ENCODE measurements at places on chromosomes 7 and 10. TPM values are rescaled to one million over a fixed set of nuclear protein-coding genes. Genes with fewer than 3 reads are reported as not detected.

- H3K4me1 ChIP-seq = peaks cover 4% of the 10 kb centered on the region
- H3K27me3 ChIP-seq = no peaks in the 10 kb centered on the region
- no peak for DNase-seq
- H3K36me3 ChIP-seq = no peaks in the 10 kb centered on the region
- H3K4me3 ChIP-seq = no peak overlapping the region
Measured at GRCh38 chr7:77458786-77459185, 42.6 kb upstream of the GSAP start.

DNA sequence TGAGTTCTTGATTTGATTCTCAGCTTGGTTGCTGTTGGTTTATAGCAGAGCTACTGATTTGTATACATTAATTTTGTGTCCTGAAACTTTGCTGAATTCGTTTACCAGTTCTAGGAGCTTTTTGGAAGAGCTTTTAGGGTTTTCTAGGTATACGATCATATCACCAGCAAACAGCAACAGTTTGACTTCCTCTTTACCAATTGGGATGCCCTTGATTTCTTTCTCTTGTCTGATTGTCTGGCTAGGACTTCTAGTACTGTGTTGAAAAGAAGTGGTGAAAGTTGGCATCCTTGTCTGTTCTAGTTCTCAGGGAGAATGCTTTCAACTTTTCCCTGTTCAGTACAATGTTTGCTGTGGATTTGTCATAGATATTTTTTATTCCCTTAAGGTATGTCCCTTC is 86.2 kb downstream of the PLXDC2 start:
- H3K4me1 ChIP-seq = no peaks in the 10 kb centered on the region
- DNase-seq = no peak
- no peaks in the 10 kb centered on the region for H3K36me3 ChIP-seq
- H3K4me3 ChIP-seq = no peak overlapping the region

CALML3 gene
- total RNA-seq = not detected

DNA sequence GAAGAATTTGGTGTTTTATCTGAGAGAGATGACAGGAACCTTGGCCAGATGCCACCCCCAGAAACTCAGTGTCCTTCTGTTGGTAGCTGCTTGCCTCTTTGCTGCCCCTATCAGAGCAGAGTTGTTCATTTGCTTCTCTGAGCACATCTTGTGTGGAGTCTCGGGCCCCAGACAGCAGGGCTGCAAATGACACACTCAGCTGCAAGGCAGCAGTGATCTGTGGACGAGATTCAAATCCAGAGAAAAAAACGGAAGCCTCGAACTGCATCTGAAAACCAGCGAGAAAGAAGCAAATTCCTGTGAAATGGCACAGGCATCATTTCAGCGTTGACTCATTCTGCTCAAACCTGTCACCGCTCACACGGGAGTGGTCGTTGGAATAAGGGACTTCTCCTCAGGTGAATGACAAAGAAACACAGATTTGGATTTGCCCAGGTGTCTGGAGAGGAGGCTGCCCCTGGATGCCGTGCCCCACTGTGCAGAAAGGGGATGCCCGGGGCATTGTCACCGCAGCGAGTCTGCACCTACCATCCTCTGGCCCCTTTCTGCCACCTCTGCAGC is 144.7 kb downstream of the PFKFB3 start:
- peak overlapping the region; percentile 98 for H3K27ac ChIP-seq
- no peaks in the 10 kb centered on the region for H3K27me3 ChIP-seq
- peaks cover 26% of the 10 kb centered on the region for H3K36me3 ChIP-seq
- DNase-seq = peak; percentile 83
- peaks cover 66% of the 10 kb centered on the region for H3K4me1 ChIP-seq
- peak overlapping the region; percentile 65 for H3K4me3 ChIP-seq

GRCh38 chr7:157490465-157490912 is 153.7 kb downstream of the DNAJB6 start:
- peak; percentile 58 for DNase-seq
- H3K4me1 ChIP-seq = peaks cover 35% of the 10 kb centered on the region
- no peak overlapping the region for H3K4me3 ChIP-seq
- H3K27me3 ChIP-seq = peaks cover 9% of the 10 kb centered on the region

DNA sequence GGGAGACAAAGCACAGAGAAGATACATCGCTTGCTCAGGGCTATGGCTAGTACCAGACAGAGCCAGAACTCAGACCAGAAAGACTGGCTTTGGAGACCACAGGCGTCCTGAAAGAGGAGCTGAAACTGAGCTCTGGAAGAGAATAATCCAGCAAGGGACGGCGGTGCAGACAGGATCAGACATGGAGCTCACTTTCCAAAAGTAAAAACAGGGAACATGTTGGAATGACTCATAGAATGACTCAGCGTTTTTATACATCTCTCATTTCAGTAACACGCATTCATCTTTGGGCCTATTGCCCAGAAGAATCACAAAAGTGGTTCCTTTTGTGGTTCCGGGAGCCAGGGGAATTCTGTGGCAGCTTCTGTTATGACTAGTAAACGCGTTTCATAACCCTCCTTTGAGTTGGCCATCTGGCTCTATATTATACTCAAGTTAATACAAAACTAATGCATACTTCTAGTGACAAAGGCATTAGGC is 37.2 kb downstream of the PLEKHS1 start:
- DNase-seq = no peak
- peaks cover 13% of the 10 kb centered on the region for H3K27me3 ChIP-seq

ENKUR gene
- not detected for total RNA-seq

- H3K36me3 ChIP-seq = no peaks in the 10 kb centered on the region
- peaks cover 7% of the 10 kb centered on the region for H3K27me3 ChIP-seq
- no peak overlapping the region for H3K4me3 ChIP-seq
- peak; percentile 13 for DNase-seq
Measured at GRCh38 chr7:121500360-121501058, 104.4 kb upstream of the FAM3C start.

DNA sequence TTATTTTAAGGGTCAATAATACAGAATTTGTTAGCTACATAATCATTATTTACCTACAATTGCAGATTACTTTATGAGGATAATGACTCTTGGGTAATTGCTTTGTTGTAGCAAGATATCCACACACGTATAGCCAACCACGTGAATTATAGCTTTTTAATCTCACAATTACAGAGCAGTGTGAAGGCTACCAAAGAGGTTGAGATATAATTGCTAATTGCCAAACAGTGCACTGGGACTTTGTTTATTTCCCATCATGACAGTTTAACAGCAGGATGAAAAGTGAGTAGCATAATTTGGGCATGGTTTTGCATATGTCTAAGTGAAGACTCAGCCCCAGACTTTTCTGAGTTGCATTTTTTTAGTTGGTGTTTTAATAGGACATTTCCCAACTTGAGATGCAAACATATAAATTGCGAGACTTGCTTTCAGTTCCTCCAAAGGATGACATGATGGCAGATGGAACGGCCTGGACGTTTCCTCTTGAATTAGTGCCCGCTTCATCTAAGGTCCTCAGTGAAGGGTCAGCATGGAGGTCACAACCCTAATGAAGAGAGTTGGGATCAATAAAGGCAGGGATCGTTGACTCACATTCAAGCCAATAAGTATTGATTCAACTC is 180.7 kb upstream of the GPR26 start:
- no peak overlapping the region for H3K4me3 ChIP-seq
- no peaks in the 10 kb centered on the region for H3K36me3 ChIP-seq
- no peak for DNase-seq
- H3K27me3 ChIP-seq = peaks cover 14% of the 10 kb centered on the region
- no peaks in the 10 kb centered on the region for H3K4me1 ChIP-seq

GRCh38 chr7:6500691-6501090 is 50.6 kb downstream of the GRID2IP start:
- H3K27ac ChIP-seq = no peak overlapping the region
- H3K36me3 ChIP-seq = no peaks in the 10 kb centered on the region
- no peak for DNase-seq
- no peaks in the 10 kb centered on the region for H3K4me1 ChIP-seq
- no peak overlapping the region for H3K4me3 ChIP-seq
- no peaks in the 10 kb centered on the region for H3K27me3 ChIP-seq

- H3K36me3 ChIP-seq = no peaks in the 10 kb centered on the region
- no peak overlapping the region for H3K4me3 ChIP-seq
- H3K27me3 ChIP-seq = no peaks in the 10 kb centered on the region
- DNase-seq = no peak
- H3K4me1 ChIP-seq = peaks cover 12% of the 10 kb centered on the region
Measured at GRCh38 chr10:102580230-102580629, 64.0 kb upstream of the TRIM8 start.

DNA sequence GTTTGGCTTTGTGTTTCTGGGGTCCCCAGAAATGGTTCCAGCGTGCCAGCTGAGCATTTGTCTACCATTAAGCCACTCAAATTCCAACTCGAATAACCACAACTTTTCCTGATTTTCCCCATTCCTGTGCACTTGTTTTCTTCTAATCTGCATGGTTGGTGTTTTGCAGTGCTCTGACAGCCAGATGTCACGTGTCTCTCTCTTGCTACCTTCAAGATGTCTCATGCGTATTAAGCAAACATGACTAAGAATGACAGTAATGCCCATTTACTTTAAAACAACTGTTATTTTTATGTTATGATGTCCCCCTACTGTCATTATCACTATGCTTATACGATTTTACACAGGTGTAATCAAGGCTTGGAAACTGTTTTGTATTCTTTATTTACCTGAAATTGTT is 35.2 kb upstream of the MXI1 start:
- H3K27me3 ChIP-seq = peaks cover 45% of the 10 kb centered on the region
- no peak for DNase-seq
- H3K4me1 ChIP-seq = peaks cover 14% of the 10 kb centered on the region
- H3K36me3 ChIP-seq = no peaks in the 10 kb centered on the region
- no peak overlapping the region for H3K4me3 ChIP-seq
